ENCODE measurements at places on chromosomes 6 and 20.

DNA sequence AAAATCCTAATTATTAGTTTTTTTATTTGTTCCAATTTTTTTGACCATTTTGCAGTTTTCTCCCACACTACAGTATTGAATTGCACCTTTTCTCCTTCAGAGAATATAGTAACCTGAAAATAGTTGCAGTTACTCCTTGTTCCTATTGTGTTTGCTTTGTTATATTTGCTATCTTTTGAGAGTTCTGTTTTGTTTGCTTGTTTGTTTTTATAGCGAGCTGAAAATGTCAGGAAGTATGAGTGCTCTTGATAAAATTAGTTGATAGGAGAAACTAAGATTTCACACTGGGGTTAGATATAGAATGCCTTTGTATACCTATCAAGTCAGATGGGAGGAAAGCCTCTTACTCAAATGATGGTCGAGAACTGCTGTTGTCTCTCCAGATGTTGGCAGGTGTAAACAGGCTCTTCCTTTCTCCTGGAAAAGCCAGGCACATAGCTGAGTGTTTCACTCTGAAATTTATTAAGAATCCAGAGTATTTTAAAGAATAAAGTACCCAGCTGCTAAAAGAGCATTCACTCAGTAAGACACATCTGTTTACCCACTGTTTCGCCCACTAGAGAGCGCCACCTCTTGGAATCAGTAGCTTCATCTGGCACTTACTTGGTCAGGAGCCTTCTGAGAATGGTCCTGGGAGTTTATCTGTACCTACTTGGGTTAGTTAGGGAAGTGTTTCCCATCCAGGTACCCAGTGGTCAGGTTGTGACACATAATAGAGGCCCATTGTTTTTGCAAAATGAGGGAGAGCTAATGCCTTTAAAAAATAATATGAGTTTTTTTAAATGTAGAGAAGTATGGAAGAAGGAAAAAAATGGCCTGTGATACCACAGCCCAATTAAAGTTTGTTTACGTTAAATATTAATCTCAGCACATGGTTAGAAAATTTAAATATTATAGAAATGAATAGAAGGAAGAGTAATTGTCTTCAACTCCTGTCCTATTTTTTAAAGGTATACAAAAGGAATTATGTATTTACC lies 11.2 kb downstream of the NT5DC1 start:
- peak; percentile 57 for DNase-seq
- H3K4me1 ChIP-seq: no peaks in the 10 kb centered on the region
- H3K36me3 ChIP-seq: no peaks in the 10 kb centered on the region
- no peaks in the 10 kb centered on the region for H3K27me3 ChIP-seq

DNA sequence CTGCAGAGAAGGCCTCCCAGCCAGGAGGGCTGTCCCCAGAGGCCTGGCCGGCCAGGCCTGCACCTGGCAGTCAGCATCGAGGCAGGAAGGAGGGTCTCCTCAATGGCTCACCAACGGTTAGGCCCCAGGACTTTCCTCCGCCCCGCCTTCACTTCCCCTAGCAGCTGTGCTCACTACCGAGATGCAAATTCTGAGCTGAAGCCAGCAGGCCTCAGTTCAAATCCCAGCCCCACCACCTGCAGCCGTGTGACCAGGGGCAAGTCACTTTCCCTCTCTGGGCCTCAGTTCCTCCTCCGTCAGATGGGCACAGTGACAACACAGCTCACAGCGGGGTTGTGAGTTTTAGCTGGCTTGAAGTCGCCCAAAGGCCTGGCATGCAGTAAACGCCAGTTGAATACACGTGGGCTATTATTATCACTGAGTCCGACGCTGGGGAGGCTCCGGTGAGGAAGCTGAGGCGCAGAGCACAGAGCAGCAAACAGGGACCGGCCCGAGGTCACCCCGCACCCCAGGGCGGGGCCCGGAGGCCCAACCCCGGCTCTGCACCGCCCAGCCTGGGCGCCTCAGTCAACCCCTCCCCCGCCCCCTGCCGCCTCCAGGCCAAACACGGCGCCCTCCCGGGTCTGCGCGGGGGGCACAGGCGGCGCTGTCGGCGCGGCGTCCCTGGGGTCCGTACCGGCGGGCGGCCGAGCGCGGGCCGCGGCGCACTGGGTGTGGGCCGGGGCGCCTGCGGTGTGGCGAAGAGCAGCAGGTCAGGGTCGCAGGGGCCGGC lies 671 bp downstream of the E2F1 start:
- H3K4me3 ChIP-seq: peak overlapping the region; percentile 42
- H3K27me3 ChIP-seq: no peaks in the 10 kb centered on the region
- H3K4me1 ChIP-seq: peaks cover 13% of the 10 kb centered on the region
- no peak overlapping the region for H3K27ac ChIP-seq
- H3K36me3 ChIP-seq: no peaks in the 10 kb centered on the region

GRCh38 chr6:127117979-127118297 lies 533 bp upstream of the RSPO3 start:
- H3K27ac ChIP-seq: no peak overlapping the region
- peak overlapping the region; percentile 26 for H3K4me3 ChIP-seq
- no peaks in the 10 kb centered on the region for H3K36me3 ChIP-seq
- no peak for DNase-seq
- H3K27me3 ChIP-seq: peaks cover 30% of the 10 kb centered on the region

- H3K4me1 ChIP-seq: no peaks in the 10 kb centered on the region
- no peak for DNase-seq
- H3K4me3 ChIP-seq: no peak overlapping the region
- H3K27me3 ChIP-seq: no peaks in the 10 kb centered on the region
- no peak overlapping the region for H3K27ac ChIP-seq
- H3K36me3 ChIP-seq: no peaks in the 10 kb centered on the region
Measured at GRCh38 chr6:41488433-41489119, 57.6 kb upstream of the FOXP4 start.

DNA sequence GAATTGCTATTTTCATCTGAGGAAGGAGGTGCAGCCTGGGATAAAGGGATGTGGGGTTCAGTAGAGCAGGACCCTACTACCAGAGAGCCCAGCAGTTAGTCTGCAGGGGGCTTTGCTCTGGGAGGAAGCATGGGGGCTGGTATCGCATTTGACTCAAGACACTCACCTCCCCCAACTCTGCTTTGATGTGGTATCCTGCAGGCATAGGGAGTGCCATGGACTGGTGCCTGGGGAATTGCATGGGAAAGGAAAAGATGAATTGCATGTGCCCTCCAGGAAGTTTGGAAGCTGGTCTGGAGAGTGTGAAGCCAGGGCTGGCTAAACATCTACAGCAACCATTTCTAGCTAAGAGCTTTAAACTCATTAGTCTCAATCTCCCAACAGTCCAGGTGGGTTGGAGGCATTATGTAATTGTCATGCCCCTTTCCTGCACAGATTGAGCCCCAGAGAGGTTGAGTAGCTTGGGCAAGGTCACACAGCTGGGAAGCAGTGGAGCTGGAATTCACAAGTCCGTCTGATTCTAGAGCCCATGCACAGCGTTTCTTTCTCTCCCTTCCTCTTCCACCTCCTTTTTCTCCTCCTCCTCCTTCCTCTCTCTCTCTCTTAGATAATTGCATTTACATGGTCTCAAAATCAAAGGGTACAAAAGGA lies 26.2 kb upstream of the PNPLA1 start:
- H3K4me3 ChIP-seq: no peak overlapping the region
- H3K36me3 ChIP-seq: no peaks in the 10 kb centered on the region
- H3K27ac ChIP-seq: no peak overlapping the region
- peaks cover 7% of the 10 kb centered on the region for H3K4me1 ChIP-seq
- no peaks in the 10 kb centered on the region for H3K27me3 ChIP-seq

DNA sequence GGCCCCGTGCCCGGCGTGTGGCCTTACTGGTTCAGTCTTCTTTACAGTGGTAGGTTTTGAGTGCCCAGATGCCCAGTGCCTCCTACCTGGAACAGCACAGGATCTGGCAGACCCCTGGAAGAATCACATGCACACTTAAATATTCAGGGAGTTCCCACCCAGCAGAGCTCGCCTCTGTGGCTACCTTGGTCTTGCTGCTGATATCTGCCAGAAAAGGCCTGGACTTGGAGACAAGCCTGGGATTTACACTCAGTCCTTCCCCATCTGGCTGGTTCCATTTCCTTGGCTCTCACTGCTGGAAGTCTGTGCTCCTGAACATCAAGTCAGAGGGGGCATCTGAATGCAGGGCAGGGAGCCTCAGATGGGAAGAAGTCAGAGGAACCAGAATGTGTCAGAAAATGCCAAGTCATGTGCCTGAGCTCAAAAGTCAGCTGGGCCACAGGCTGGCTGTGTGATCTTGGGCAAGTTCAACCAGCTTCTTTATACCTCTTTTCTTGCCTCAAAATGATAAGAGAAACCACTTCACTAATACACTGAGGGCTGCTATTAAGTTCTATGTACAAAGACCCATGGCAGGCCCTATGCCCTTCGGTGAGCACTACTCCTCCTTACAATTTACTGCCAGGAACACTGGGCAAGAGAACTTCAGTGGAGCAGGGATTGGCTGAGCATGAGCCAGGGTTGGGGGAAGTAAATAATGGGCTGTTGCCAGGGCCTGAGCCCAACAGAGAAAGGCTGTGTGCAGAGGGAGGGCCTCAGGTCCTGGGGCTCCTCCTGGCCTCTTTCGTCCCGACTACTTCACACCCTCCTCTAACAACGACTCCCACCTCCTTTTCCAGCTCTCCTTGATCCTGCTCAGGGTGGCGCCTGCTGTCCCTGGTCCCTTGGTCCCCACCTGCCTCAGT lies 158.1 kb upstream of the PROKR2 start:
- H3K36me3 ChIP-seq: no peaks in the 10 kb centered on the region
- no peaks in the 10 kb centered on the region for H3K4me1 ChIP-seq
- H3K27me3 ChIP-seq: no peaks in the 10 kb centered on the region
- no peak overlapping the region for H3K27ac ChIP-seq

DNA sequence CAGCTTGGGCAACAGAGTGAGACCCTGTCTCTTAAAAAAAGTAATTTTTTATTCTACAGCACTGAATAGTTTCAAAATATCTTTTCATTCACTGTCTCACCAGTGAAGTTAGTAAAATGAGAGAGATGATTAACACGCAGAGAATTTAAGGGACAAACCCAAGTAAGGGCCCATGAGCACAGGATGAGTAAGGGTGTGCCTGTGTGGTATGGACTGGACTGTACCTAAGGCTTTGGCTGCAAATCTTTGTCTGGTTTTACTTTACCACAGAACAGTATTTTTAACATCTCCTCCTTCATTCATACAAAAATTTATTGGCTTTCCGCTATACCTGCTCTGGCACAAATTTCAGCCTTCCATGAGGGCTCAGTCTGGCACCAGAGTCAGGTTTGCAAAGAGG lies 433.3 kb downstream of the UTRN start:
- no peak overlapping the region for H3K4me3 ChIP-seq
- no peaks in the 10 kb centered on the region for H3K27me3 ChIP-seq

GRCh38 chr6:157830354-157831017 lies 7.4 kb downstream of the SNX9 start:
- no peaks in the 10 kb centered on the region for H3K27me3 ChIP-seq
- no peak for DNase-seq
- no peak overlapping the region for H3K4me3 ChIP-seq
- H3K36me3 ChIP-seq: no peaks in the 10 kb centered on the region
- H3K4me1 ChIP-seq: no peaks in the 10 kb centered on the region

GRCh38 chr20:33076662-33077372 lies 2.6 kb upstream of the BPIFB4 start:
- H3K36me3 ChIP-seq: no peaks in the 10 kb centered on the region
- no peak overlapping the region for H3K4me3 ChIP-seq
- H3K27me3 ChIP-seq: no peaks in the 10 kb centered on the region
- no peak overlapping the region for H3K27ac ChIP-seq
- no peaks in the 10 kb centered on the region for H3K4me1 ChIP-seq

GRCh38 chr6:140988780-140989179 lies 1143.9 kb upstream of the GJE1 start:
- DNase-seq: no peak
- H3K36me3 ChIP-seq: no peaks in the 10 kb centered on the region
- H3K4me3 ChIP-seq: no peak overlapping the region

GRCh38 chr6:4612636-4613171 lies 163.5 kb upstream of the CDYL start:
- H3K36me3 ChIP-seq: no peaks in the 10 kb centered on the region
- no peak for DNase-seq
- peaks cover under 1% of the 10 kb centered on the region for H3K4me1 ChIP-seq
- H3K27me3 ChIP-seq: no peaks in the 10 kb centered on the region
- no peak overlapping the region for H3K4me3 ChIP-seq

DNA sequence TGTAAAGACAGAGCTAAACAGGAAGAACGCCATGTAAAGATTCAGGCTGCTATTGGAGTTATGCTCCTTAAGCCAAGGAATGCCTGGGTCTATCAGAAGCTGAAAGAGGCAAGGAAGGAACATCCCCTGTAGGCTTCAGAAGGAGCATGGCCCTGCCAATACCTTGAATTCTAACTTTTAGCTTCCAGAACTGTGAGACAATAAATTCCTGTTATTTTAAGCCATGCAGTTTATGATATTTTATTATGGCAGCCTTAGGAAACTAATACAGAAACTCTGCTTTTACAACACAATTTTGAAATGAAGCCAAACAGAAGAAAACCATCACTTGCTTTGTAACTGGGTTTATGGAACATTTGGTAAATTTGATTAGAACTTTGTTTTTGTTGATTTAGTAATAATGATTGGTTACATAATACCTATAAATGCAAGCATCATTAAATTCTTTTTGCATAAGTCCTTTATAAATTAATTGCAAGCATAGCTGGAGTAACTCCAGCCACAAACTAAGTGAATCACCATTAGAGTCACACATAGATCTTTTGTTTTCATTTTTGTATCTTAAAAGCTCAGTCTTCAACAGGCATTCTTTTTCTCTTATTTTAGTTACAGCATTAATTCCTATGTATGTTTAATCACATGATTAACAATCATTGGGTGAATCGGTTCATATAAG lies 33.5 kb upstream of the TSPYL1 start:
- no peaks in the 10 kb centered on the region for H3K36me3 ChIP-seq
- DNase-seq: no peak
- H3K27me3 ChIP-seq: no peaks in the 10 kb centered on the region

- H3K27me3 ChIP-seq: peaks cover 4% of the 10 kb centered on the region
- no peaks in the 10 kb centered on the region for H3K36me3 ChIP-seq
- no peak overlapping the region for H3K27ac ChIP-seq
- peak overlapping the region; percentile 39 for H3K4me3 ChIP-seq
- H3K4me1 ChIP-seq: peaks cover 4% of the 10 kb centered on the region
- DNase-seq: peak; percentile 96
Measured at GRCh38 chr20:844473-845225, 11.1 kb downstream of the FAM110A start.

GRCh38 chr20:34621383-34622367 lies 55.2 kb downstream of the PIGU start:
- peak overlapping the region; percentile 65 for H3K27ac ChIP-seq
- no peaks in the 10 kb centered on the region for H3K36me3 ChIP-seq
- DNase-seq: peak; percentile 64
- H3K27me3 ChIP-seq: no peaks in the 10 kb centered on the region

- H3K36me3 ChIP-seq: no peaks in the 10 kb centered on the region
- H3K4me1 ChIP-seq: no peaks in the 10 kb centered on the region
- no peak overlapping the region for H3K4me3 ChIP-seq
Measured at GRCh38 chr6:107561306-107561705, 71.4 kb downstream of the SOBP start.

GRCh38 chr6:51396583-51396982 lies 577.9 kb downstream of the TFAP2B start:
- no peak for DNase-seq
- H3K4me3 ChIP-seq: no peak overlapping the region
- H3K27me3 ChIP-seq: no peaks in the 10 kb centered on the region

Measured in colonic mucosa (tissue), 4 donors.